SW 1271 (cell line): ENCODE measurements at places on chromosomes 2 and 18.
A peak's percentile ranks its signal among the peaks of the same experiment; 100 is the strongest.

DNA sequence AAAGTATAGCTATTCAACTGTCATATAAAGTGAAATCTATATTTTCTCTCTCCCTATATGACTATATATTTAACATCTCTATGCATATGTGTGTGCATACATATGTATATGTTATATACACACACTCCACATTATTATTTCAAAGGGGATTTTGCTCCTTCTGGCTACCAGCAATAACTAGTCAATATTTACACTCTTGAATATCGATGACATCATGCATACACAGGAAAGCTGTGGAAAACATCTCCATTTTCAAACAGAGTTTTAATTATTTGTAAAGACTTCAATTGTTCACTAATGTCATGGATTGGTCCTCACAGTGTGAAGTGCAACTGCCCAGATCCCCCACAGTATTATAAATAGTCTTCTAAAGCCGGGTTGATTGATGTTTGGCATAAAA, 195.9 kb upstream of the TCF4 start:
- no peak for DNase-seq

- no peak for DNase-seq
Measured at GRCh38 chr2:48131539-48132270, 225.4 kb upstream of the FBXO11 start.

- no peak for DNase-seq
Measured at GRCh38 chr2:136932700-136933099, 167.4 kb downstream of the THSD7B start.

GRCh38 chr2:120915670-120916069, 180.0 kb downstream of the GLI2 start:
- DNase-seq: no peak

- no peak for DNase-seq
Measured at GRCh38 chr2:148754864-148755263, 110.3 kb downstream of the EPC2 start.

DNA sequence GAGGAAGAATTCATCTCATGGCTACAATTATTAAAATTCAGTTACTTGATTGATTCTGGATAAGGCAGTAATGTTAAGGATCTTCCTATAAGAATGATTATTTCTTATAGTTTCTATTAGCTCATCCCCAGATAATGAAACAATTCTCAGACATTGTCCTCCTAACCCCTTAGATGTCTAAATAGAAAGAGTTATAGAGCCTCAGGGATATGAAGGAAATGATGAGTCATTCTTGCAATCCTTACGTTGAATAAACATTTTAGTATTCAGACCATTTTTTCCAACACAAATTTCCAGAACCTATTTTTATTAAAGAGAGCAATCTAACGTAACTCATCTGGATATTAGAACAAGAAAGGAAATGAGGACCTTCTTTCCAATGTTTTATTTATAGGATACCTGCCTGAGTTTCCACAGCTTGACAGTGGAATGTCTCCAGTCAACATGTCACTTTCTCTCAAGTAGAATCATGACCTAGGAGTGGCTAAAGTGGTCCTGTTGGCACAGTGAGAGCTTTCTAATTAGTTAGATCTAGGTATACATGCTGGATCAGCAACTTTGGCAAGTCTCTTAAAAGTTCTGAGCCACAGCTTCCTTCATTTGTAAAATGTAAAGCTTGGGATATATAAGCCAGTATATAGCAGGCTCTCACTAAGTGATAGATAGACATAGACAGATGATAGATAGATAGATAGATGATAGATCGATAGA, 88.0 kb upstream of the RAB27B start:
- no peak for DNase-seq

- peak; percentile 39 for DNase-seq
Measured at GRCh38 chr2:239934571-239935171, 90.5 kb downstream of the NDUFA10 start.

DNA sequence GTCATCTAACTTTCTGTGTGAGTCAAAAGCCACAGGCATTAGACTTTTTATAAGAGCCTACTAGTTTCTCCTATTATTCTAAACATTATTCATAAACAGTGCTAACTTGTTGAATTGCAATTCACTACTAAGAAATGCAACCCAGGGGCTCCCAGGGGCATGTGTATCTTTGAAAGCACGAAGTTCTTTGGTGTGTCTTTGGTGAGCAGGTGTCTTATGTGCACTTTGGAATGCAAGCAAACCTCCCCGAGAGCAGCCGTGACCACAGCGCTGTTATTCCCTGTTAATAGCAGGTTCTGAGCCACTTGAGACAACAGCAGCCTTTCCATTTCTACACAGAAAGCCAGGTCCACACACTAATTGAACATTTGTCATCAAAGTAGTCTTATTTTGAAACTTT, 123.5 kb downstream of the PRKRA start:
- no peak for DNase-seq

DNA sequence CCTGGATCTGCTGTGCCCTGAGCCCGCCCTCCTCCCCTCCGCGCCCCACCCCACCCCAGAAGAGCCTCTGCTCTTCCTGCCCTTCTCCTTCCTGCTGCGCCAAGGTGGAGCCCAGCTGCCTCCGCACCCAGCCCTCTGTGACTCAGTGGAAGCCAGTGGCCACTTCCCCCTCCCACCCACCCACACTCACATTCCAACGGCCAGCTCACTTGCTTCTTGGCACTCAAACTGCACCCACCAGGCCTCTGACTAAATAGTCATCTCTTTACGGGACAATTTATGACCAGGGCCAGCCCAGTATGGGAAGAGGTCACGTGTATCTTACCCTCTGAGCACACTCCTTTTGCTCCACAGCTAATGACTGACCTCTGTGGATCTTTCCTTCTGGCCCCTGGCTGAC, 150.4 kb upstream of the SLC1A4 start:
- DNase-seq: peak; percentile 97

- DNase-seq: peak; percentile 38
Measured at GRCh38 chr2:121076885-121077549, 208.0 kb downstream of the TFCP2L1 start.

- no peak for DNase-seq
Measured at GRCh38 chr2:149601141-149601796, 13.7 kb upstream of the MMADHC start.

DNA sequence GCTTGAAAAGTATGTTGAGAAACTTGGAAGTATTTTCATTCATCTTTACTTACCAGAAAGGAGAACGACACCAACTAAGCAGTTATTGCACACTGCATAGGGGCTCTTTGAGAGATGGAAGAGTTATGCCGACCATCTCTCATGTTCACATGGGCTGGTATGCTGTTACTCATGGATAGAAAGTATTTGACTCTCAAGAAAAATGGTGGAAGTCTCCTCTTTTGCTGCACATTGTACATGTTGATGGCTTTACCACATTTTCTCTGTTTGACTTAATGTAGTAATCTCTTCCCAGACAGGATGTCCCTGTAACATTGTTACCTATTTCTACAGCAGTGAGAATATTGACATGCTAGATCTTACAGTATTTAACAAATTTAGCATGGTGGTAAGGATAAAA, 23.2 kb downstream of the CAB39 start:
- DNase-seq: no peak

- no peak for DNase-seq
Measured at GRCh38 chr18:57791911-57792310, 11.2 kb downstream of the ATP8B1 start.

- DNase-seq: no peak
Measured at GRCh38 chr2:142819411-142819810, 58.1 kb upstream of the KYNU start.

DNA sequence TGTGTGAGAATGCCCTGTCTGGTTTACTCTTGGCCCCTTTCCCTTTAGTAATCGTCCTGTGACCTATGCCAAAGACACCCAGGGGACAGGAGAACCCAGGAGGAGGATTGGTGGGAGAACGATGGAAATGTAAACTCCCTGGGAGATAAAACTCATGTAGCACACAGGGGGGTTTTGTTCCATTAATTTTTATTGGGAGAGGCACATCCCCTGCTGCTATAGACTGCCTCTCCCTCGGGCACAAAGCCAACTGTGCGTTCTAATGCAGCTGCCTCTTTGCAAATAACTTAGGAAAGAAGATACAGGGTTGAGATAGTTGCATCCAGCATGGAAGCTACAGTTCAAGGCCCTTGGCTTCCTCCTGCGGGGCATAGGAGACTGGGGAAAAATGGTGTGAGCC, 489.6 kb downstream of the SLC4A3 start:
- no peak for DNase-seq

DNA sequence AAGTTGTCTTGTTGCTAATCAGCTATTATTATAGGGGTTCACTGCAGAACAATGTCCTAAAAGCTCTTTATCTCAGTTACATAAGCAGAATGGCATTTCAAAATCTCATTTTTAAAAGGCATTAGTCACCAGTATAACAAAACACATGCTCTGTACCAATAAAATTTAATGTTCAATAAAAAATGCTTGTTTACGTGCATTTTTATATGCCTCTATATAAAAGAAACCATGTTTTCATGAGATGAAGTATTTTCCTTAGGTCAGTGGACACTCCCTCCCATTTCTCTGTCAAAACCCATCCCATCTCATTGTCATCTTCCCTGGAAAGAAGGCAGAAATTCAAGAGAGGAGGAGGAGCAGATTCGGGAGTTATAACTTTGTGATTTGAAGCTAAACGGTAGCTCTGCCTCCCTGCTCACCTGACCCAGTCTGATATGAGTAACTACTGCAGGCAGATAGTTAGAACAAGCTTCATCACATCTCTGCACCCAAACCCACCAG, 231.9 kb upstream of the SIX2 start:
- no peak for DNase-seq
